ENCODE measurements at places on chromosomes 4 and X.

- DNase-seq: peak; percentile 20
Measured at GRCh38 chr4:47031011-47031678, at the start of gene GABRB1. GABRB1 (plus strand) TSS chr4:47031567.

DNA sequence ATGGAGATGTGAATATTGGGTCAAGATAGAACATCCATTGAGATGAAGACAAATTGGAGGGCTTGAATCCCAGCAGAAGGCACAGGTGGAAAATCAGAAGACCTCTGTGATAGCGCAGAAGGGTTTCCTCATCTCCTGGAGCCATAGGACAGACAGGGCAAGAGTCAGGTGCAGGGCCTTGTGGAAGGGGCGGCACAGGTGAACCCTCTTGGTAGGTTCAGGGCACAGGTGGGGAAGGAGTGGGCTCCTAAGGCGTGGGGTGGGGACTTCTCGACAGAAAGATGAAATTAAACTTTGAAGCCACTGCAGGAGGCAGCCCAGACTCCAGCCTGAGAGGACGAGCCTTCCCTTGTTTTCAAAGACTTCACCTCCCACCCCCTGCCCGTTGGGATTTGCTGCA, 9.3 kb upstream of the RGS12 start:
- DNase-seq: no peak

DNA sequence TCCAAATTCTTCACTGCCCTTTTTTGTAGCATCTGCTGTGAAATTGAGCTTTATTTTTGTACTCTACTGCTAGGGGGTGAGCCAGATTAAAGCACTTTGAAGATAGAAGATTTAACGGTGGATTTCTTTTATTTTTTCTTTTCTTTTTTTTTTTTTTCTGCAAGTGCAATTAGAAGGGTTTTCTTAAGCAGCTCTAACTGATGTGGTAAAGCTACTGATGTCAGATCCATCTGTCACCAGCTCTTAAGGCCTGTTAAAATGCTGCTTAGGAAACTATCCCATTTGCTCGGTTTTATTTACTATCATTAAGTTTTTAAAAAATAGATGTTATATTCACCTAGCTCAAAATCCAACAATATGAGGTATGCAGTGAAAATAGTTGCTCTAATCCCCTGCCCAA, 7.1 kb downstream of the NDUFA1 start:
- no peak for DNase-seq

DNA sequence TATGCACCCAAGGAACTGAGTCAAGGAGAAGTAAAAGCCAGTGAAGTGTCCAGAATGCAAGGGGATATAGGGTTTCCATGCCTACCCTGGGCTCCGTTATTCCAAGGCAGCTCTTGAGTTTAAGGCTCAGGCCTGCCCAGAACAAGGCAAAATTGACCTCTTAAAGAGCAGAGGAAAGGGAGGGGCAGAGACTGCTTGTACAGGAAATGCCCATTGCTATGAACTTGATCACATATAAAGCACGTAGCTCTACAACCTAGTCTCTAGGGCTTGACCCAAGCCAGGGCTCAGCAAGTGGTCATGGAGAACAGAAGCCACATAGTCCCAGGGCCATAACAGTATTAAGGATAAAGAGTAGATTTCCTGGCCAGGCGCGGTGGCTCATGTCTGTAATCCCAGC, 58.2 kb upstream of the MSN start:
- DNase-seq: no peak

DNA sequence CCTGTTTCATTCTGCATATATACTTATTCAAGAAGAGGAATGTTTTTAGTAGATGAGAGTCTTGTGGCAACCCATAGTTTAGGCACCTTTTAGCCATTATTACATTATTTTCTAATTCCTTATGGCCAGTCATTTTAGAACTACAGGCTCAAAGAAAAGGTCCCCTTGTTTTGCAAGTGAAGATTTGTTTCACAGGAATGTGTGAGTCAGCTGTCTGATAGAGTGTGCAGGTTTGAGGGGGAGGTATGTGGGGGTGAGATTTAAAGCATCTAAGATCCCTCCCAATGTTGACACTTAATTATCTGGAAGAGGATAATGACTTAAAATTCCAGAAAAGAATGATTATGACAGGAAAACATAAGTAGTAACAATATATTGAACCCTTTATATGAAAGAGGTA, 495.6 kb downstream of the KCNIP4 start:
- DNase-seq: no peak

- no peak for DNase-seq
Measured at GRCh38 chrX:24981030-24981429, 34.7 kb downstream of the ARX start.

DNA sequence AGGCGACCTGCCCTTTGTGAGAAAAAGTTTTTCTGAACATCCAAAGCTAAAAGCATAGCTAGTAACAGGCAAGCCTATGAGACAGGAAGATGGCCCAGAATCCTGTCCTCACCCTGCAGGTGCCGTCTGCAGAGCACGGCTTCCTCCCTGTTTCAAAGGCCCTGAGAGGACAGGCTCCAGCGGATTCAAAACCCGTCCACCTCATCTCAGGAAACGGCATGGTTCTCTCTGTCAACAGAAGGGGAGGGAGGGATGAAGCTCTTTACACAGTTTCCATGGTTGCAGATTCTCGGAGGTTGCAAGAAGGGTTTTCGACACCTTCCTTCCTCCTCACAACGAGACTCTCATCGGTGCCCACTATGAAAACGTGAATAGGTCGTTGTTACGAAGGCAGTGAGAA, 8.3 kb downstream of the PPP2R3B start:
- no peak for DNase-seq

DNA sequence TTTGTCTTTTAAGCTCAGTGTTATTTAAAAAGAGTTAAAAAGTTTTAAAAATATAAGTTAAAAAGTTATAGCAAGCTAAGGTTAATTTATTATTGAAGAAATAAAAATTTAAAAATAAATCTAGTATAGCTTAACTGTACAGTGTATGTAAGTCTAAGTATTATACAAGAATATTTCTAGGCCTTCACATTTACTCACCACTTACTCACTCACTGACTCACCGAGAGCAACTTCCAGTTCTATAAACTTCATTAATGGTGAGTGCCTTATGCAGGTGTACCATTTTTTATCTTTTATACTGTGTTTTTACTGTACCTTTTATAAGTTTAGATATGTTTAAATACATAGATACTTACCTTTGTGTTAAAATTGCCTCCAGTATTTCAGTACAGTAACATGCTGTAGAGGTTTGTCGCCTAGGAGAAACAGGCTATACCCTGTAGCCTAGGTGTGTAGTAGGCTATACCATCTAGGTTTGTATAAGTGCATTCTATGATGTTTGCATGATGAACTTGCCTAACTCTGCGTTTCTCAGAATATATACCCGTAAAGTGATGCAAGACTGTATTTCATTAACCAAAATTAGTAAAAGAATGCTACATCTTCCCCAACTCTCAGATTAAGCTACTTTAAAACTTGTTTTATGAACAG, 202.9 kb downstream of the CFAP299 start:
- DNase-seq: no peak

GRCh38 chr4:3017504-3017903, 54.1 kb downstream of the GRK4 start:
- no peak for DNase-seq

- no peak for DNase-seq
Measured at GRCh38 chrX:111133389-111133788, 37.4 kb downstream of the PAK3 start.

GRCh38 chr4:123783921-123784320, 387.3 kb downstream of the SPRY1 start:
- no peak for DNase-seq

GRCh38 chr4:15779306-15779705, 1.2 kb downstream of the CD38 start:
- peak; percentile 22 for DNase-seq

DNA sequence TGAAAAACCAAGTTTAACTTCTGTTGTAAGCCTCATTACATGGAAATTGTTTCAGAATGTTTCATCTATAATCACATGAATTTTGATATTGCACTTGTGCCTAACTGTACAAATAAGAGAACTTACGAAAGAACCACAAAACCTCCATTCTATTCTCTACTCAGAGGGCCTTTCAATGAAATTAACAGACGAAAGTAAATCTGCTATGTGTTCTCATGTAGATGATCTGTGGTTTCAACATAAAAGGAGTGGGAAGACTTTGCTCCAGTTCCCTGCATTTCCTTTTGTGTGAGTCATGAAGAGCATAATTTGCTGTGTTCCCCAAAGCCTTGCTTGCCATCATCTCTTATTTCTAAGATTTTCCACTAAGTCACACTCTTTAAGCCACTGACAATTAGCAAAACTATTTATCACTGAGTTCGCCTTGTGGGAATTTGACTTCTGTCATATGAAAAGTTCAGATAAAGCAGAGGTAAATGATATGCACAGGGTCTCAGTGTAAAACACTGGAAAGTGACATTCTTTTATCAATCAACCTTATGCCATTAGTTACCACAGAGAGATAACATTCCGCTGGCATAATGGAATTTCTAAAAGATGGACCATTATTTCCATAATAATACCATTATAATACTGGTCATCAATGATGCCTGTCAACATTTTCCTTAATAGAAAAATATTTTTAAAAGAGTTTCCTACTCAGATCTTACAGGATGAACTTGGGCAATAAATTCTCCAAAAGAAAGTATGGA, 329.8 kb downstream of the NR3C2 start:
- no peak for DNase-seq

GRCh38 chr4:83542225-83542624, 6.3 kb downstream of the GPAT3 start:
- no peak for DNase-seq

DNA sequence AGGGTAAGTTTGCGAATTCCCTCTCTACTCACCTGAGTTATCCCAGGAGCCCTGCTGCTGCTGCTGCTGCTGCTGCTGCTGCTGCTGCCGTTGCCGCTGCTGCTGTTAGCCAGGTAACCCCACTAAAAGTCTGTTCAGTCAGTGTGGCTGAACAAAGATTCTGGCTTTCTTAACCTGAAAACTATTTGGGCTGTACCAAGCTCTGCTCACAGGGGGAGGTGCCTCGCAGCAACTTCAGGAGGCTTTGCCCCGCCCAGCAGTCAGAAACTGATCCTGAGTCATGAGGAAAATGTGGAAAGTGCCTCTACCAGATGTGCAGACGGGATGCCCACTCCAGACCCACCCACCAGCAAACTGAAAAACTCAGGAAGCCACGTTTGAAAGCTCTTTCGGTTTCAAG, at the start of gene CAPN6:
TSS of gene CAPN6 (minus strand) at position 145 of the 400 bp plus-strand sequence. CDS start 6,547 bp downstream, outside the sequence.
- DNase-seq: no peak

- DNase-seq: no peak
Measured at GRCh38 chr4:159268607-159269006, 165.7 kb downstream of the RAPGEF2 start.

- no peak for DNase-seq
Measured at GRCh38 chr4:69497076-69497475, 1.4 kb upstream of the UGT2B4 start.

DNA sequence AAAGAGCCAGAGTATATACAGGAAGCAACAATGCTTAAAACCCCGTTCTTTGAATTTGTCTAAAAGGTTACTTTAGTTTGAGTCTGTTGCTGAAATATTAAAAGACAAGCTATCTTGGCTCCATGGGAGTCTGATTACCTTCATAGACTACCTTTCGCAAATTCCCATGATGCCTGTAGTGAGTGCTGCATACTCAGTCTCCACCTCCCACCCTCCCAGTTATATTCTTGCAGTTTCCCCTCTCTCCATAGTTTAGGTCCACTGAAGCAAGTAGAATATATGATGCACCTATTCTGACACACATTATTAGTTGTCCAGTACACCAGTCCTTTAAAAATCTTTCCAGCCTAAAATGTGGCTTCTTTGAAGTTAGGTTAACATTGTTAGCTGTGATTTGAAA, 2.4 kb downstream of the CNKSR2 start:
- no peak for DNase-seq

DNA sequence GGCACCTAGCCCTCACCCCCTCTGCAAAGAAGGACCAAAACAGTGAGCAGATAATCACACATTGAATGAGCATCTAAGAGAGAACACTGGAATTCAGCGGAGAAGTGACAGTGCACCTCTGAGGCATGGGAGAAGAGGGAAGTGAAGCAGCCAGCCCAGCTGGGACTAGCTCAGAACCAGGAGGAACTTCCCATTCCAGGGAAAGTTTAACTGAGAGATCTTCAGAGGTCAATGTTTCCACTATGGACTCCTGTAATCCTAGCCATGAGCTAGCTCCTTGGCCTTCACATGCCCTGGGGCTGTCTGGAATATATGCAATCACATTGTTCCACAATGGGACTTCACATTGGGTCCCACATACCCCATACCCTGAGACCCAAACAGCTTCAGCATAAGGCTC, 24.4 kb downstream of the TLR6 start:
- DNase-seq: no peak

GRCh38 chr4:32768664-32769389, 2048.7 kb downstream of the PCDH7 start:
- no peak for DNase-seq

GRCh38 chrX:12997906-12998687, 23.2 kb downstream of the TMSB4X start:
- no peak for DNase-seq

GRCh38 chr4:5488413-5488812, 219.9 kb downstream of the EVC2 start:
- DNase-seq: no peak

DNA sequence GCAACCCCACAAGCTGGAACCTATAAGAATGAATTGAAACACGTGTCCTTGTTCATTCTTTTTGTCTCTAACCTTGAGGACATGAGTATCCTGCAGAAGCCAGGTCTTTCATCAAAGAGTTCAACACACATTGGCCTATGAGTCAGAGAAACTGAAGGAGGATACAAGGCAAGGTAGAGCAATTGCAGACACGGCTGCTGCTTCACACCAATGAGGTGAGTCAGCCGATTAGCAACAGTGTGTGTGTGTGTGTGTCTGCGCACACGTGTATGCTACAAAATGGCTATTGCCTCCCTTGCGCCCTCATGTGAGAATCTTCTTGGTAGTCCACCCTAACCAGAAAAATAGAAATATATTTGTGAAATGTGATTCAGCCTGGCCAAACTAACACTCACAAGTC, 1477.7 kb upstream of the IGFBP7 start:
- no peak for DNase-seq

- no peak for DNase-seq
Measured at GRCh38 chr4:112057470-112057869, 87.8 kb upstream of the FAM241A start.

- no peak for DNase-seq
Measured at GRCh38 chr4:103171006-103171405, 27.1 kb downstream of the CENPE start.

DNA sequence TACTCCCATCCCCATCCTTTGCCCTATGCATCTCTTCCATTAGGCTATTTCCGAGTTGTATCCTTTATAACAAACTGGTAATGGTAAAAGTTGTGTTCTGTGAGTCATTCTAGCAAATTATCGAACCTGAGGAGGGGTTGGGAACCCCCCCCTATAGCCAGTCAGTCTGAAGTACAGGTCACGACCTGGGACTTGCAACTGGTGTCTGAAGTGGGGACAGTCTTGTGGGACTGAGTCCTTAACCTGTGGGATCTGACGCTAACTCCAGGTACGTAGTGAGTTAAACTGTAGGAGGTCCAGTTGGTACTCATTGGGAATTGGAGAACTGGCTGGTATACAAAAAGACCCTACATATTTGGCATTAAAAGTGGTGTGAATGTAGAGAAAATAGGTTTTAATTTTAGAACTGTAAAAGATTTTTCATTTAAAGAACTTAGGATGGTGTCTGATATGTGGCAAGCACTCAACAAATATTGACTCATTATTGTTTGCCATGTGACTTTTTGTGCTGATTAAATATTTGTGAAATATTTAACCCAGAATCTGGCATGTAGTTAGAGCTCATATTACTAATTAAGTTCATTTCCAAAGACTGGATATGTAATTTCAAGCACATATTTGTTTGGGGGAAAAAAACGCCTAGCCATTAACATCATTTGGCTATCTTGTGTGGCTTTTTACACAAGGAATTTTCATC, 50.7 kb downstream of the CHST7 start:
- no peak for DNase-seq

- no peak for DNase-seq
Measured at GRCh38 chr4:164224871-164225270, 529.1 kb upstream of the SMIM31 start.

Data from glomerular endothelial cell (primary cell).